ENCODE measurements at places on chromosomes 1 and 21.

GRCh38 chr1:22613951-22614350, 22.5 kb upstream of the C1QA start:
- no peak for DNase-seq

- no peak for DNase-seq
Measured at GRCh38 chr1:42957880-42958487, 684 bp downstream of the SLC2A1 start.

DNA sequence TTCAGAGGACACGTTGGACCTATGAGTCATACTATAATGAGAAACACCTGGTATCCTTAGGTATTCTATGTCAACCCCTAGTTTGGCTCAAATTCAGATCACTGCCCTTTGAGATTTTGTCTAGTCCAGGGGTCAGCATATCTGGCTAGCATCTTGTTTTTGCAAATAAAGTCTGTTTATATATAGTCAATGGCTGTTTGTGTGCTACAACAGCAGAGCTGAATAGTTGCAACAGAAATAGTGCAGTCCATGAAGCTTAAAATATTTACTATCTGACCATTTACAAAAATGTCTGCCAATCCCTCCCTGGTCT, 48.5 kb upstream of the EDEM3 start:
- DNase-seq, result no peak

DNA sequence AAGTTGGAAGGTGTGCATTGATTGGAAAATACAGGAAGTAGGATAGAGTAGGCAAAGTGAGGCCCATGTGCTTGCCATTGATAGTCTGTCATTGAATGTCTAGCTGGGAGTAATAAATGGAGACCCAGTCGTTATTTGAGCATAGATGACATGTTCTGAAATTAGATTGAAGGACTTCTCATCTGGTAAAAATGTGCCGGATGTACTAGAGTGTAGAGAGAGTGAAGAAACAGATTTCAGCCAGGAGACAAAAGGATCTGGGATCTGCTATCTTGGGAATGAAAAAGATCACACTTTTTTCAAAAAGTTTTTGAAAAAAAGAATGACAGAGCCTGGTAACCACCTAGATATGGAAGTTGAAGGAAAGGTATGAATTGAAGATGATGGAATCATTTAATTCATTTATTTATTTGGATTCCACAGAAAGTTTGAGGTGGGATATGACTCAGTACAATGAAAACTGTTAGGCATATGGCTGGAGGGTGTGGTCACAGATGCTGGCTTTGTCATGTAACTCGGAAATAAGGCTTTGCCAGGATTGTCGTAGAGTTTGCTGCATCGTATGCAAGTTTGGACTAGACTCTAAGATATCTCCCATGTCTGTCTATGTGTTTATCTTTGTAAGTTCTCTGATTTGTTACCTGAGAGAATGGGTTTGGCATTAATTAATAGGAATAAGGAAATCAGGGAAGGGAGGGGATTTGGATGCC, 137.1 kb downstream of the PBX1 start:
- no peak for DNase-seq

DNA sequence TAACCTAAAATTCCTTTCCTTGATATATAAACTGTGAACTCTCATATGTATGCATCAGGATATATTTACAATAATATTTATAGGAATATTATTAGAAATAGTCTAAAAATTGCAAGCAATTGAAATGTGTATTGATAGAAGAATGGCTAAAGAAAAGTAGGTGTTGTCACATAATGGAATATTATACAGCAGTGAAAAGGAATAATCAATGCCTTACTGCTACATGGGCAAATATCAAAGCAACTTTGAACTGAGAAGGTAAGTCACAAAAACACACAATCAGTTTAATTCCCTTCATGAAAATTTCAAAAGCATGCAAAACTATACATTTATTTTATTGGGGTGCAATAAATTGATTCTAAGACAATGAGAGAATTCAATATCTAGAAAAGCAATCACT, 35.7 kb upstream of the CDC14A start:
- DNase-seq, result no peak

- DNase-seq, result no peak
Measured at GRCh38 chr1:6222636-6223035, 13.1 kb downstream of the ICMT start.

DNA sequence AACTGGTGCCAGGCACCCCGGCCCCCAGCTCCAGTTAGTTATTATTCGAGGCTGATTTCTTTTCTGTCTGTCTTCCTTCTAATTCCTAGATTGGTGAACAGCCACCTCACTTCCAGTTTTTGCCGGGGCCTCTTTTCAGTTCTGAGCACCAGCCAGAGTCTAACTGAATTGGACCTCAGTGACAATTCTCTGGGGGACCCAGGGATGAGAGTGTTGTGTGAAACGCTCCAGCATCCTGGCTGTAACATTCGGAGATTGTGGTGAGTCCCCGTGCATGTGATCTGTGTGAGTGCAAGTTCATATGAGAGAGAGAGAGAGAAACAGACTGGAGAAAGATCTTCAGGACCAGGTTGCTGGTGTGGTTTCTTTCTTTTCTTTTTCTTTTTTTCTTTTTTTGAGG, 13.5 kb downstream of the NLRP3 start:
- no peak for DNase-seq

DNA sequence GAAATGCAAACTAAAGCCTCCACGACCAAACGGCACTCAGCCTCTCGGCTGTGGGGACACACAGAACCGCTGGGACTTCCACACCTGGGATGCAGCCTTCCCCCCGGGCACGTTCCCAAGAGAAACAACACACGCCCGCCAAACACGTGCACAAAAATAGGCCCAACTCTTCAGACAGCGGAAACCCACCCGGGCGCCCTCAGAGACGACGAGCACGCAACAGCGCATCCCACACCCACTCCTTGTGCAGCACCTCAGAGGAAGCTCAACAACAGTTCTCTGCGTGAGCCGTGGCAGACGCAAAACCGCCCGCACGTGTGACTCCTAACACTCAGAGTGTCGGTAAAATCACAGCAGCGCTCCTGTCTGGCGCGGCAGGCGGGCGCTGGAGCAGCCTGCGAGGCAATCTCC, 5.3 kb downstream of the C1orf159 start:
- no peak for DNase-seq

DNA sequence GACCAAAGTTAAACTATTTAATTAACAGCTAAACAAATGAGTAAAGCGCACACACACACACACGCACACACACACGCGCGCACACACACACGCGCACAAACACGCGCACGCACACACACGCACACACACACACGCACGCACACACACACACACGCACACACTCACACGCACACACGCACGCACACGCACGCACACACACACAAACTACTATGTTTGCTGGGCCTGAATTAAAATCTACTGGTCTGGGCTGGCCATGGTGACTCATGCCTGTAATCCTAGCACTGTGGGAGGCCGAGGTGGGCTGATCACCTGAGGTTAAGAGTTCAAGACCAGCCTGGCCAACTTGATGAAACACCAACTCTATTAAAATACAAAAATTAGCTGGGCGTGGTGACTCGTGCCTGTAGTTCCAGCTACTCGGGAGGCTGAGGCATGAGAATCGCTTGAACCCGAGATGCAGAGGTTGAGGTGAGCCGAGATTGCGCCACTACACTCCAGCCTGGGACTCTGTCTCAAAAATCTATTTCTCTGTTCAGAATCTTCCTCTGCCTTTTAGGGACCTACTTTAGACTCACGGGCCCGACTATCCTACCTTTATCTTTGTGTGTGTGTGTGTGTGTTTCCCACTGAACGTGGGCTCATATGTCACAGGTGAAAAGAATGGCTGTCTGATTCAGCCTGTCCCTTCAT, 37.5 kb upstream of the DNAJC11 start:
- DNase-seq, result no peak

DNA sequence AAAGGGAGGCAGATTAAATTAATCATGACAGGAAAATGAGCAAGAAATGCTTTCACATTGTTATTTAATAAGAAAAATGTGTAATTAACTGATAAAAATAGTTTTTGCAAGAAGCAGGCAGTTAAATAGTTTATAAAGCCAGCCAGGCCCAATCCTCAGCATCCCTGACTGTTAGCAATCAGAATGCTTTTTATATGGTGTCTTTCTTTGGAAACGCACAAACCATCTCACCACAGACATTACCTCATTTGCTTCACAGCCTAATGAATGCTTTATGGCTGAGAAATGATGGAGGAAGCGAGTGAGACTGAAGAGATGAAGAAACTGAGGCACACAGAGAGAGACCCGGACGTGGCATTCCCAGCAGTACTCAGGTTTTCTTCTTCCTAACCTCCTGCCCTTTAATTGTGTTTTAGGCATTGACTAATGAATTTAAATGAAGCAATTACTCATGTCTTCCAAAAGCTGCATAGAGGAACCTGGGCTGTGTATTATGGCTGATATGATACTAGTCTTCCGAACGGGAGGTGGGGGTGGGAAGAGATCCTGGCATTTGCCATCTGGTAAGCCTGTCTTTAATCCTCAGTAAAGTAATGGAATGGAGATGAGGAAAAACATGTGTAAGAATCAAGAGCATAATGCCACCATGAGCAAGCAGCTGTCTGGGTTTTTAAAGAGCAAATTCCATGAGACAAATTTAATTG, 116.1 kb upstream of the LMO4 start:
- no peak for DNase-seq

- DNase-seq, result no peak
Measured at GRCh38 chr1:211893260-211893659, 62.7 kb upstream of the LPGAT1 start.

GRCh38 chr1:193540511-193540910, 354.1 kb upstream of the B3GALT2 start:
- DNase-seq, result no peak

DNA sequence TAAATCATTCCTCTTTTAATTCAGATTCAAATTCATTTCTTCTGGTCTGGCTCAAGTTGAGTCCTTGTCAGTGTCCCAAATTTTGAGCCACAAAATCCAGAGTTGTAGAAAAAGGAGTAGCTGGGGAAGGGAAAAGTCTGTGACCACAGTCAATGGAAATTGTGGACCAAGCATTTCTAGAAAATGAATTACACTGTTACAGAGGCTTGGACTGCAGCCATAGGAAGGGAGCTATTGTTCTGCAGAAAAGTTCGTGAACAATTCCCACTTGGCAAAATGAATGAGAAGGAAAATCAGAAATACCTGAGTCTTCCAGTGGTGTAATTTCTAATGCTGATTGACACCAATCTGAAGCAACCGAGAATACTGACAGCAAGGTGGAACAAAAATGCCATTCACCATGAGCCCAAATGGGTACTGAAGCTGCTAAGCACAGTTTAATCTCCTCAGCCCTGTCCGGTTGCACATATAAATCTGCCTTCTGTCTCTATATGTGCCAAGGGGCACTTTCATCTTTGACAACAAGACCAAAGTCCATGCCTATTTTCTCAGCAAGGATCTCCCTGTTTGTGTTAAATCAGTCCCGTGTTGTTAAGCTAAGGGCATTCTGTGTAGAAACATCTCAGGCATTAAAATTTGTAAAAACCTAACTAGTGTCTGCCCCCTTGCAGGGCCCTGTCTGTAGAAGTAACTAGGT, 51.3 kb downstream of the TEX35 start:
- no peak for DNase-seq

DNA sequence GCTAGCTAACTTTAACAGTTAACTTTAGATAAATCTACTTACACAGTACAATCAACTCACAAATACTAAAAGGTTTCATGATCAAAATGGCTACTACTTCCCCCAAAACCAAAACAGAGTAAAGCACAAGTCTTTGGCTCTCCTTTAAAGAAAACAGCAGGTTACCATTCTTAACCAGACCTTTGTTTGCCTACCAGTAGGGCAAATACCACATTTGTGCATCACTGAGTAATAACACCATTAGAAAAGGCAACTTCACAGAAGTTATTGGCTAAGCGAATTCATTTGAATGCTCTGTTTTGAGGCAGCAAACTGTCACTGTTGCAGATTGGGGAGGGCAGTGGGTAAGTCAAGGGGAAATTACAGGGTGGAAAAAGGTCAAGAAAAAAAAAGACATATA, 17.3 kb upstream of the SERPINC1 start:
- DNase-seq, result no peak

DNA sequence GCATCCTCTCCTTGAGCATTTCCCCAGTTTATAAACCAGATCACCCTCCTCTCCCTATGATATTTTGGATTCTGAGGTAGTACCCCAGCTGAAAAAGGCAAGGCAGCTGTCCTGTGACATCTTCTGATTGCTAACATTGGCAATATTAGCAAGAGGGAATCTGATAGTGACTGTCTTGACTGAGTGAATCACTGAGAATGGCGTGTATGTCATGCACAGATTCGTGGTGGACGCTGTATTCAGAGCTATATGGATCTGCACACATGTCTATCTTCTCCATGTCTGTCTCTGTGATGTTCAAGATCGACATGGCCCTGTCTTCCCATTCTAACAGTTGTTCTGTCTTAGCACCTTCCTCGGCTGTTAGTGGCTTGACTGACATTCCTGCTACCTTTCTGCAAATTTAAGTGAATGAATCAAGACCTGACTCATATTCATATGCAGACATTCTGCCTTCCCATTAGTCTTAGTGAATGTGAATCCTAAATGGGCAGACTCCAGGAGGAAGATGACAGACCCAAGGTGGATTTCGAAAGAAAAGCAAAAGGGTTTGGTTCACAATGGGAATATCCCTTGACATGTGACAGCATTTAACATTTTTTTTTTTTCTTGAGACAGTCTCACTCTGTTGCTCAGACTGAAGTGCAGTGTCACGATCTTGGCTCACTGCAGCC, 97.7 kb downstream of the PGBD5 start:
- no peak for DNase-seq

DNA sequence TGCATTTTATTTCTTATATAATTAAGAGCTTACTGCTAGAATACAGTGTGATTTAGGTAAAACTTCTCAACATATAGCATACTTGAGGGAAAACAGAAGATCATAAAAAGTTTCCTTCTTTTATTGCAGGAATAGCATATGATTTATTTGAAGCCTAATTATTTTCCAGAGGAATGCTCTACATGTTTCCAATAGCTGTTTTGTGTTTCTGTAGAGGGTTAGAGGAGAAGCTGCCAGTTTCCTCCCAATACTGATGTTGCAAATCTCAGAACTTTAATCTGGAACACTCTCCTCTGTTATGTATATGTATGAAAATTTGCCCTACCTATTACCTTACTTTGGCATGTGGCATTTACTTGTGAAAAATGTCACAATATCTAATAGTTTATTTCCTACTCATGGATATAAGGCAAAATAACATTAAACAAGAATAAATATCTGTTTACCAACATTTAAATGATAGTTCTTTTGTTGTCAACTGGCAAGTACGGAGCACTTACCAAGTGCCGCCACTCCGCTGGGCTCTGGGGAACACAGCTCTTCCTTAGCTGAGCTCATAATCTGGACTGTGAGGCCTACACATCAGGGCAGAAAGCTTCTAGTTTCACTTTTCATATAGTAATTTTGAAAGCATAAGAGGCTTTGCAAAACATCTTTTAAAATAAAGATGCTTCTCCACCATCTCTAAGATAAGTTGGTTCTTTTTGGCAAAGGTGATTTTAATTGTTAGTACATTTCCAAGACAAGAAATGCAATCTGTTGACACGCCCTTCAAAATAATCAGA, 239.8 kb upstream of the C1orf105 start:
- DNase-seq, result no peak

GRCh38 chr1:228222548-228222947, 14.7 kb downstream of the OBSCN start:
- no peak for DNase-seq

GRCh38 chr1:112165375-112165774, 175.9 kb upstream of the KCND3 start:
- DNase-seq, result no peak
